ENCODE measurements at places on chromosomes 2 and 18.
A peak's percentile ranks its signal among the peaks of the same experiment; 100 is the strongest.

- no peak for DNase-seq
Measured at GRCh38 chr2:23036629-23037028, 348.4 kb upstream of the KLHL29 start.

DNA sequence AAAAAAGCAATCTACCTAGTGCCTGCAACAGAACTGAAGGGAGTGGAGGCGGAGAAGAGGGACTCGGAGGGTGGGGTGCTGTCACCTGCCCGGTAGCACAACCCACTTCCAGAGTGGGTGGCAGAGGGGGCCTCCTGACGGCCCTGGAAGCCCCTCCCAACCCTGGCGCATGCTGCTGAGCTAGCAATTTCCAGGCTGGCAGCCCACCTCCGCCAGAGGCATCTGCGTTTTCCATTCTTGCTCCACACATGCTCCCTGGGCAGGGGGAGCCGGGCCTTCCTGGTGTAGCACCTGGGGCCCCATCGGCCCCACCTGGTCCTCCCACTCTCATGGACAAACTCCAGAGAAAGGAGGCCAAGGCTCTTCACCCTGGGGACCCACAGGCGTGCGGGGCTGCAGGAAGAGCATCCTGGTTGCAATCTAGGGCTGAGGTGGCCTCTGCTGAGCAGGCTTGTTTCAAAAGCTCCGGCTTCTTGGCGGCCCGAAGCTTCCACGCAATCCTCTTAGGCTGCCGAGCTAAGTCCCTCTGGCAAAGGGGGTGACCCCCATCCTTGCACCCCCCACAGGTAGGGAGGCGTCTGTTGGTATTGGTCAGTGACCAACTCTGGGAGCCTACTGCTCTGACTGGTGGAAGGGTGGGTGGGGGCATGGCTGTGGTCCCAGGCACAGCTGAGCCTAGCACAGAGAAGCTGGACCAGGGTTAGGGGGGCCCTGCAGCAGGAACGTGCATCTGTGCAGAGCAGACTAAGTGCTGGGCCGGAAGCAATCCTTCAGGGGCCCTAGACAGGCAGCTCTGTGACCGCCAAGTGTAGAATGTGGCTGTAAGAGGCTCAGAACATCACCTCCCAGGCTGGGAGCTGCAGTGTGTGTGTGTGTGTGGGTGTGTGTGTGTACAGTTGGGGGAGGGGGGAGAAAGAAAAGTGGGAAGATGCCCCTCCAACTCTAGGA is 2.6 kb downstream of the HS6ST1 start:
- peak; percentile 70 for DNase-seq

GRCh38 chr2:44515416-44515815 is 153.7 kb downstream of the CAMKMT start:
- DNase-seq, result peak; percentile 20

DNA sequence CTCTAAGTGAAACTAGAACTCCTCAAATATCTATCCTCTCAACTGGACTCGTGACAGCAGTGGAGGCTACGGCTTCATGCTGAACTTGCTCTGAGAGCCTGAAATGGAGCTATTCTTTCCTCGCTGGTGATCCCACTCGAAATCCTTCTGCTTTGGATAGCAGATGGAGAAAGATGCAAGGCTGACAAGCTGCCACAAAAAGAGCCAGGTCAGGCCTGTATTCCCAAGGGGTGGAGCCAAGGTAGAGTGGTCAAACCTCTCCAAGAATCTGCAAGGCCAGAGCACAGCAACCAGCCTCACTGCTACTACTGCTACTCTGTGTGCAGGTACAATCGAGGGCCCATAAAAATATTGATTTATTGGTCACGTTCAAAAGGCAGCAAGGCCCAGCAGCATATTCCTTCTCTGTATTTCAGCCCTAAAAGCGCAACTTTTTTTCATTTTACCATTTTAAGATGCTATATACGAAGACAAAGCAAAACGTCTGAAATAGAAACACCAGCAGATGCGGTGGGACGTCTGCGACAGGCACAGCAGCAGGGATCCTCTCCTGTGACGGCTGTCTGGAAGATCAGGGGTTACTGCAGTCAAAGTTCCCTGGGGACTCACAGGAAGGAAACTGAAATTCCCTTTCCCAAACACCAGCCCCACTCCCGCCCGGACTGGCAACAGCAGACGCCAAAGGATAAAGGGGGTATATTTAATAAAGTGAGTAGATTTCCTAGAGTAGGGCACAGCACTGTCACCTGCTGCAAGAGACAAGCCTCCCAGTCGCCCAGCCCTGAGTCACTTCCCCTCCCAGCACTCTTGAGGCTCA is 2.4 kb downstream of the SPRED2 start:
- peak; percentile 9 for DNase-seq

- DNase-seq, result no peak
Measured at GRCh38 chr2:168208652-168209051, 38.7 kb downstream of the STK39 start.

GRCh38 chr2:231717281-231718171 is 9.2 kb downstream of the PTMA start:
- DNase-seq, result peak; percentile 42

Data from AG10803 (cell line).